Stimulated activated CD4-positive, alpha-beta T cell treated with anti-CD3 and anti-CD28 coated beads, Interleukin-4, amount 100 ng/mL, for 4 hours (primary cell): ENCODE measurements at places on chromosomes 12 and 14.
A peak's percentile ranks its signal among the peaks of the same experiment; 100 is the strongest.

DNA sequence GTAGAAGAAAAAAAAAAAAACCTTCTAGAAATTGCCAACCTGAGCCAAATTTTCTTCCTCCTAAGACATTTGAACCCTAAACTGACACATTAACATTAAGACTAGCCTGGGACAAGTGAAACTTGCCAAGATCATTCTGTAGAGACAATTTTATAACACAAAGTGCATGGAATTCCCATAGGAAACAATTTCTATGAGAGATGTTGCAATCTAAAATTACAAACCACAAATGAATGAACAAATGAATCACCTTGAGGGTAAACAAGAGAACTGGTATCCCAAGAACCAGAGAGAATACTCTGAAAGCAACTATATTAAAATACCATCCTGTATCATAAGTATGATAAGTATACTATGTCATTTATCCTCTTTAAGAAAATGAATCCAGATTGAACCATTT is 165.3 kb downstream of the DICER1 start:
- no peak for DNase-seq

DNA sequence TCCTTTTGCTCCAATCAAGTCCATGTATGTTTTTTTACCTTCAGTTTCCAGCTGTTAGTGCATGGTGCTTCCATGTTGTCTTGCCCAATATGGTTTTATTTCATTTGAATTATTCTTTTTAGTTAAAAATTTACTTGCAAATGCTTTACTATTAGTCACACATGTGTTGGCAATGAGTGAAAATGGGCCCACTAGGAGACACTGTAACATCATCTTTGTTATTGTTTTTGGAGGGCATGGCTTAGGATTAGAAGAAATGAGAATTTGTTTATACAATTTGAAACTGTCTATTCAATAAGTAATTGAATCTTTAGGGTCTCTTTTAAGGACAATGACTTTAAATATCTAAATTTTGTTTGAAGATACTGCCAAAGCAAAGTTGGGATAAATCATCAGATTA is 133.7 kb downstream of the BRMS1L start:
- no peak for DNase-seq

GRCh38 chr14:76812093-76812421 is 625 bp downstream of the ANGEL1 start:
- no peak for DNase-seq

DNA sequence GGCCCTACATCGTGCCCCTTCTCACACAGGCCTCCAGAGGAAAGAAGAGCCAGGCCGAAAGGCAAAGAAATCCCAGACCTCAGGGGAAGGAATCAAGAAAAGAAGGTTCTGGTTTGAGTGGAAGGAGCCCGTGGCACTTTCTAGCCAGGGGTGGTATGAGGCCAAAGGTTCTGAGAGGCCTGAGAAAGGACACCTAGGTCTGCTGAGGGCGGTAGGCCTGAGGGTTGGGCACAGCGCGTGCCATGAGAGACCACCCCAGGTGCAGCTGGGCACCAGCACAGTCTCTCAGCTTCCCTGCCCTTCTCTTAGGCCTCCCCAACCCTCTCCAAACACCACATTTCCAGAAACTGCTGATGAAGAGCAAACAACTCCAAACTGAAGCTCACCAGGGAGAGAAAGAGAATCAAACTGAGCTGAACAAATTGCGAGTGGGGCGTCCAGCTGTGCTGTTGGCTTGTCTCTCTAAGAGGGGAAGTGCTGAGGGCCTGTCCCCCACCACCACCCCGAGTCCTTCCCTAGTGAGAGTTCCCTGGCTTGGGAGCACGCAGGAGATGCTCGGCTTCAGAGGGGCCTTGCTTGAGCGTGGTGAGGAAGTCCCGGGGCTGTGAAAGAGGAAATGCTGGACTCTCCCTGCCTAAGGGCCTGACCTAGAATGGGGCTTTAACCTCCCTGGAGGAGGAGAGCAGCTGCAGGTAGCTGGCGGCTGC is 184.8 kb downstream of the ZFP36L1 start:
- DNase-seq, result no peak

DNA sequence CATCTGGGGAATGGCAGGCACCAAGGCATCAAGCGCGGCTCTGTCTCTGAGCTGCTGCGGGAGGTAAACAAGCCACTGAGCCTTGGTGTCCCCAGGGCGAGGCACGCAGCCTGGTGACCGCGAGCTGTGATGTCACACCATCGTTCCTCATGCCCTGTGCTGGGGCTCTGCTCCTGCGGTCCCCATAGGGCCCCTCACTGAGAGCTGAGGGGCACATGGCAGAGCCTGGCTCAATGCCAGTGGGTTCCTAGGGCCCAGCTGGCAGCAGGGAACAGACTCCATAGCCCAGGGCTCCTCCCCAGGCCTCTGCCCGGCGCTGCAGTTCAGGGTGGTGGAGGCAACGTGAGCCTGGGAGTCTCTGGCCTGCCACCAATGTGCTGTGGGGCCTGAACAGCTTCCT is 22.6 kb downstream of the CHGA start:
- no peak for DNase-seq

- no peak for DNase-seq
Measured at GRCh38 chr12:58291106-58291505, 349.7 kb downstream of the ATP23 start.

- no peak for DNase-seq
Measured at GRCh38 chr14:37763266-37763665, 167.8 kb downstream of the TTC6 start.

DNA sequence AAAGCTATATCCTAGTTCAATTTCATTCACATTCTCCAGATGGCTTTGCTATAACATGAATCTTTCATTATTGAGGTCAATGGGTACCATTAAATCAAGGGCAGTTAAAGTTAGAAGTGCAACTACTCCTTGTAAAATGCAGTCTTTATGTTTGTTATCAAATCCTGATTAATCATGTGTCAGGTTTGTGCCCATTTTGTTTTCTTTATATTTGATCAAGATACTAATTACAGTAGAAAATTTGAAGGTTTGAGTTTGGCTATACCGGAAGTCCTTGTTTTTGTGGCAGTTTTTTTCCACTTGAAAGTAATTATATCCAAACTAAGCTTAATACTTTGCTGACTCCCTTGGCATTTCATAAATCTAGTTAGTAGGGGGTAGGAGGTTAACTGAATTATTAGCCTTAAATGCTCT is 513.0 kb downstream of the DIO2 start:
- DNase-seq, result no peak

- DNase-seq, result no peak
Measured at GRCh38 chr12:63495974-63496373, 172.3 kb downstream of the DPY19L2 start.

GRCh38 chr14:99015833-99016232 is 256.2 kb downstream of the BCL11B start:
- no peak for DNase-seq

DNA sequence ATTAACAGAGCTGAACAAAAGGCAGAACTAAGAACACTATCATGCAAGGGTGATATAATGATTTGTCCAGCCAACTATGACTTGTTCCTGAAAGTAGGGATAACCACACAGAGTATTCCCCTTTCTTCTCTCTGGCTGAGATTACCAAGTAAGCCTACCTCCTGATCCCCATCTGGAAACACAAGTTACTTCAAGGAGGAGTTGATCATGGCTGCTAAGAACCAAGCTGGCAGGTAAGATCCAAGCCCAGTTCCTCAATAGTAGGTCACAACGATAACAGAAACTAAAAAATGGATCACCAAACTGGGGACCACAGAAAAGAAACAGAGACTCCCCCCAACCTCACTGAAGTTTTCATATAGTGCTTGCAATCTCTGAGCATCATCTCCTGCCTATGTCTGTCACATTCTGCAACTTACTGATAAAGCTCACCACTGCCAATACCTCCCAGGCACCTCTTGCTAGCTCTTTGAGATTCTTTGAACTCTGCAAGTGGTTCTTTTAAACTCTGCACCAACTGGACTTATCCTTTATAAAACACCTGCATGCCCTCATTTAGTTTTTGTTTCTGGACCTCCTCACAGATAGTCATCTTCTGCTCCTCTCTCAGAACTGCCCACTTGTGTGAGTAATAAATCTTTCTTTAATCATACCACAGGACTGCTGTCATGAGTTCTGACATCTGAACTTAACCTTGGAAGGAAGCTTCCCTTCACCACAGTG is 76.6 kb downstream of the LRP6 start:
- DNase-seq, result no peak

GRCh38 chr14:102046337-102047278 is 40.2 kb downstream of the HSP90AA1 start:
- DNase-seq, result peak; percentile 9

DNA sequence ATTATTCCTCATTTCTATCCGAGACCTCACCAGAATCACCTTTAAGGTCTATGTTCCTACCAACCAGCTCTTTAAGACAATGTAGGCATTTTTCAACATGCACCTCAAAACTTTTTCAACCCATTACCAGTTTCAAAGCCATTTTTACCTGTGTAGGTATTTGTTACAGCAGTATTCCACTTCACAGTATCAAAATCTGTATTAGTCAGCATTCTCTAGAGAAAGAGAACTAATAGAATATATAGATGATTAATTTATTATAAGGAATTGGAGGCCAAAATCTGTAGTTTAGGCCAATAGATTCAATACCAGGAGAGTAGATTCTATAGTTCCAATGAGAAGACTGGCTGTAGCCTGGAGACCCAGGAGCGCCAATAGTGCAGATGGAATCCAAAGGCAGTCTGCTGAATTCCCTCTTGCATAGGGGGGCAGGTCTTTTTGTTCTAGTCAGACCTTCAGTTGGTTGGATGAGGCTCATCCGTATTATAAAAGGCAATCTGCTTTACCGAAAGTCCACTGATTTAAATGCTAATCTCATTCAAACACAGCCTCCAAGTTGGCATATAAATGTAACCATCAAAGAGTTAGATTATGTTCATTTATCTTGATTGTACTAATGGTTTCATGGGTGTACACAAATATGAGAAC is 151.6 kb upstream of the SYT1 start:
- no peak for DNase-seq

DNA sequence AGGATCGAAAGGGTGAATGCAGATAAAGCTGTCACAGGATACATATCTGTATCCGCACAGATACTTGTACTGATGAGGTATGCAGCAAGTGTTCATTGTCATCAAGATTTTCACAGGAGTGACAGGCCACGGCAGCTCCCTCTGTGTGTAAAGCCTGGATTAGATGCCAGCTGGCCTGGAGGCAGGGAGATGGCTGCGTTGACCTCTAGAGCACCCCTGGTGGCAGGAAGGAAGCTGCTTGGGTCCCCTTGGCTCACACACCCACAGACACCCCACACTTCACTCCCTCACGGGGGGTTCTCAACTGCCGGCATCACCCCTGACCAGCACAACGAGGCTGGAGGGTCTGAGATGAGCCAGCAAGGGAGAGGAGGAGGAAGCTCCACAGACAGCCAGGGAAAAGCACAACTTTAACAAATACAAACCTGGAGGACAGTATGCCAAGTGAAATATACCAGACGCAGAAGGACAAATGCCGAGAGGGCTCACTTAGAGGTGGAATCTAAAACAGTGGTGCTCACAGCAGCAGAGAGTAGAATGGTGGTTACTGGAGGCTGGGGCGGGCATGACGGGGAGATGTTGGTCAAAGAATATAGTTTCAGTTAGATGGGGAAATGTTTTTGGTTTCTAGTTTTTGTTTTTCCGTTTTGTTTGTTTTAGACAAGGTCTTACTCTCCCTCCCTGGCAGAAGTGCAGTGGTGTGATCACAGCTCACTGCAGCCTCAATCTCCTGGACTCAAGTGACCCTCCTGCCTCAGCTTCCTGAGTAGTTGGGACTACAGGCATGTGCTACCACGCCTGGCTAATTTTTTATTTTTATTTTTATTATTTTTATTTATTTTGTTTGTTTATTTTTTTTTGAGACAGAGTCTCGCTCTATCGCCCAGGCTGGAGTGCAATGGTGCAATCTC is 45.7 kb downstream of the TEAD4 start:
- no peak for DNase-seq

- no peak for DNase-seq
Measured at GRCh38 chr12:86213012-86213411, 43.2 kb downstream of the MGAT4C start.

GRCh38 chr12:125131958-125132357 is 66.7 kb downstream of the AACS start:
- DNase-seq, result no peak

DNA sequence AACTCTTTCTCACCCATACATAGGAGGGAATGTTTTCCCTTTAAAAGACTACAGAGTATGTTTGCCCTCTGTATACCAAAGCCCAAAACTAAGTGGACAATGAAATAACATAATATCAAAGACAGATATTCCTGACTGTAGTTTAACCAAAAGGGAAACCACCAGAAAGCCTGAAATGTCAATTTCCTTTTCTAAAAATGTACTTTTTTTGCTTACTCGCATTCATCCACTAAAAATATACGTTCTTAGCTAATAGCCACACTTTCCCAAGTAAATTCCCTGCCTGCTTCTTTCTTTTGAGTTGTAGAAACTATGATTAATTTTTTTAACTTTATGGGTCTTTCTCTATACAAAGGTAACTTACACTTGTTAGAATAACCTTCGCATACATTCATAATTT is 280.2 kb downstream of the PDZRN4 start:
- no peak for DNase-seq

DNA sequence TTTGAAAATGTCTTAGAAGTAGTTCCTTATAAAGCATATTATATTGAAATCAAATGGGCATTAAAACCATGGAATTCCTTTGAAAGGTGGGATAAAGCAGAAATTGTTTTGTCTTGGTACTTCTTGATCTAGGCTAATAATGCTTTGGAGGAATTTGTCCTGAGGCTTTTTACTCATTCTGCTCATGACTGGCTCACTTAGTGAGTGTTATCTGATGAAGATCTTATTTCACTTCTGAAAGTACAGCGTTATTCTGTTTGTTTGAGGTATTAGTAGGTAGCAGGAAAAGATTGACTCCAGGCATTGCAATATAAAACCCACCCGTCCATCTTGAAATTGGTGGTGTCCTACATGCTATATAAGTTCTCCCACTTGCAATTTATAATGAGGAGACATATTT is 5.5 kb downstream of the C12orf71 start:
- DNase-seq, result no peak

DNA sequence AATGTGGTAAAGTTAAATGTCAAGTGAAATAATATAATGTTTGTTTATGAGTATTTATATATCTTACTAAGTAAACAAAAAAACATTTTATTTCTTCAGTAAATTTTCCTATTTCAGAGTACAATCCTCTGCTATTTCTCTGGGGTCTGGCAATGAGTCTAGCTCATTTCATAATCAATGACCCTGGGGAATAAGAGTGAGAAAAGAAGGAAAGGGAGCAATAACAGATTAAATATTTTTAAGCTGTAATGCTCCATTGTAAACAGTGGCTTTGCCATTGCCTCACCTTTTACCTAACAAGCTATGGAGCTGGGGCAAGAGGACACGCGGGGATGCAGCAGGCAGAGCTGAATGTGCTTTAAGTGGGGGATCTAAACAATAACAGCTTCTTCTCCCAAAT is 1071.9 kb downstream of the FLRT2 start:
- DNase-seq, result no peak

DNA sequence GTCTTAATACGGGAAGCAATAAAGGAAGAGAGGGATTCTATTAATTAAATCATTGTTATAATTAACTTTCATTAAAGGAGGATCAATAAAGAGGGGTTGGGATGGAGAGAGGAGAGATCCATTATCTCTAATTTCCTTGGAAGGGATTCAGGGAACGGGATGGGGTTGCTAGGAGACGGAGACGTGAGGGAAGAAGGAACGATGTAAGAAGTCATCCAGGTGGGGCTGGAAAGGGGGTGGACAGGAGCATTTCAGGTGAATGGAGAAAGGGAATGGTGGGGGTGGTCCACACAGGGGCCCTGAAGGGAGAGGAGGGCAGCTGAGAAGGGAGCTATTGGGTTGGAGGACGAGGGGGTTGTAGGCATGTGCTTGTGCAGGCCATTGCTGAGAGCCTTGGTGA is 17.2 kb downstream of the CALCOCO1 start:
- no peak for DNase-seq

- no peak for DNase-seq
Measured at GRCh38 chr14:72610096-72610830, 283.6 kb downstream of the DPF3 start.
